ENCODE measurements at places on chromosomes 1 and 21. TPM values are rescaled to one million over a fixed set of nuclear protein-coding genes. Genes with fewer than 3 reads are reported as not detected.

DNA sequence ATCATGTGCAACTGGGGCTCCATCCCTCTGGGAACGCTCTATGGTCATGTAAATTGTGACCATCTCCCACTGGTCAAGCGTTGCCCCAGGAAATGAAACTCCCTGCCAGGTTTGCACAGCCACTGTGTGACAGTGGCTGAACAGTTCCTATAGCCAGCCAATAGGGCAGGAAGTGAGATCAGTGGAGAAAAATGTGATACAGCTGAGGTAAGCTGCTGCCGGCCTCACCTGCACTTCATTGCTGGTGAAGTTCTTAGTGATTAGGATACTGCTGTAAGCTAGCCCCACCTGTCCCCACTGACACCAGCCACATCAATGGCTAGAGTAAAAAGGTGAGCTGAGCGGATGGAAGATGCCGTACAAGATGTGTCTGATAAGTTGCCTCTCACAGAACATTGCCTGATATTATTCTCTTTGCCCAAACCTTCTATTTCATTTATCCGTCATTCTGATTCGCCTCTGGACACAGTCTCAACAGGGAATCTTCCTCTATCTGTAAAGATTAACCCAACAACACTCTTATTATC lies 38.4 kb upstream of the CDC42BPA start:
- DNase-seq: peak; percentile 91

DNA sequence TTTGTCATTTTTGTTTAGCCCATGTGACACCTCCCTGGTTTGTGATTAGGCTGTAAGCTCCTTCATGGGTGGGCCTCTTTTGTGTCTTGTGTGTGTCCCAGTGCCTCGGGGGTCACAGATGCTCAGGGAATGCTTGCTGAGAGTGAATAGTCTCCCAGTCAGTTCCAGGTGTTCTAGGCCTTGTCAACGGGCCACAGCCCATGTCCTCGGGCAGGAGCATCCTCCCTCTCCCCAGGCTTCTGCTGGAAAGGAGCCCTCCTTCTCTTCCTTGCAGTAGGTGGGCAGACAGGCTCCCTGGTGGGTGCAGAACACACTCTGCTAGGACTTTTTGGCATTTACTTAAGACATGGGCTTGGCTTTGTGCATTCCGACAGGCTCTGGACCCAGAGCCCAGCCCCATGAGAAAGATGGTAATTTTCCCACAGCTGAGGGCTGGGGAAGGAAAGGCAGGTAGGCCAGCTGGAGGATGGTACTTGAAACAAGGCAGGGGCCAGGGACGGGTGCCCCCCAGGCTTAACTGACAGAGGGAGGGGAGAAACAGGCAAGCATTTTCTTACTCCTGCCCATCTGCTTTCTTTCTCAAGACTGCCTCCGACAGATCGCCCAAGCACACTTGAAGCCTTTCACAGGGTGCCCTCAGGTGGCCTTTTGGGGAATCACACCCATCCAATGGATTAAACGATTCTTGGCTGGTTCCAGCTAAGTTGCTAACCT lies 7.1 kb upstream of the CPLANE2 start:
- DNase-seq: peak; percentile 91

DNA sequence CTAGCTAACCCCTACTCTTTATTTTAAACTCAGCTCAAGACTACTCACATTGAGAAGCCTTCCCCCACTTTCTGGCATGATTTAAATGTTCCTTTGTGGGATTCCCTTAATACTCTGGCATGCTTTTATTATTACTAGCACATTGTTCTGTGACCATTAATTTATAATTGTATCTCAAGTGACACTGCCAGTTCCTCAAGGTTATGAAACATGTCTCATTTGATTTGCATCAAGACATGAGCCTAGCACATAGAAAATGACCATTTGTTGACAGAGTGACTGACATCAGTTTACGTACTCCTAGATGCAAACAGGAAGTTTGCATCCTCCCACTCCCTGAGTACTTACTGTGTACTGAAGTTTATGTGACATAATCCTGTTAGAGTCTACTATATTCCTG lies 15.2 kb downstream of the RGS4 start:
- DNase-seq: peak; percentile 73

GRCh38 chr1:97797403-97798183 lies 123.2 kb downstream of the DPYD start:
- DNase-seq: no peak

DNA sequence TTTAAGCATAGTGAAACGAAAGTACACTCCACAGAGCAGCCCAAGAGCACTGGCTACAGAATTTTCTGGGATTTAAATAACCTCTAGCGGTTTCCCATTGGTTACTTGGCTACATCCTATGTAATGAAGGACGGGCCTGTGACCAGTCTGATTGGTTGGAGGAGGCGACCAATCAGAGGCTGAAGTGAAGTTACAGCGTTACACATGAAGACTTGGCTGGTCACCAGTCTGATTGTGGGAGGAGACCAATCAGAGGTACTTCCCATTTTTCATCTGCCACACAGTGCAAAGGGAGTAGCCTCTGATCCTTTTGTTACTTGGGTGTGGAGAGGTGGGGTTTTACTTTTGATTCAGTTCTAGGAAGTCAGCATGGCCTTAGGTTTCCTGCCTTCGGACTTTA lies 142.7 kb upstream of the SERTAD4 start:
- peak; percentile 12 for DNase-seq

DNA sequence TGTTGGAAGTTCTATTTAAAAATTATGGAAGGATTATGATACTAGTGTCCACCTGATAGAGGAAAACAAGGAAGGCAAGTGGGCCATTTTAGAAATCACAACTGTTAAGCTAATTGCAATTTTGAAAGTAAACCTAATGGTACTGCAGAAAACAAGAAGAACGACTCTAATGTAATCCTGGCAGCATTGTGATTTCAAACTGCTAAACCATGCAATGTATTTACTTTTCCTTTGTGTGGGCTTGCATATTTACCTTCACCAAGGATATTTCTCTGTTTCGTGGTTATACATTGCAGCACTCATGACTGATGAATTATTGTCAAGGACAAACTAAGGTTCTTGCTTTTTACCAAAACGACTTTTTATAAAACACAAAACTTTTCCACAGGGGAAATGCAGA lies 88.1 kb downstream of the TM2D1 start:
- DNase-seq: no peak

Gene IL20
- not detected for total RNA-seq

Gene KLHL21
- total RNA-seq: 82.5 TPM

DNA sequence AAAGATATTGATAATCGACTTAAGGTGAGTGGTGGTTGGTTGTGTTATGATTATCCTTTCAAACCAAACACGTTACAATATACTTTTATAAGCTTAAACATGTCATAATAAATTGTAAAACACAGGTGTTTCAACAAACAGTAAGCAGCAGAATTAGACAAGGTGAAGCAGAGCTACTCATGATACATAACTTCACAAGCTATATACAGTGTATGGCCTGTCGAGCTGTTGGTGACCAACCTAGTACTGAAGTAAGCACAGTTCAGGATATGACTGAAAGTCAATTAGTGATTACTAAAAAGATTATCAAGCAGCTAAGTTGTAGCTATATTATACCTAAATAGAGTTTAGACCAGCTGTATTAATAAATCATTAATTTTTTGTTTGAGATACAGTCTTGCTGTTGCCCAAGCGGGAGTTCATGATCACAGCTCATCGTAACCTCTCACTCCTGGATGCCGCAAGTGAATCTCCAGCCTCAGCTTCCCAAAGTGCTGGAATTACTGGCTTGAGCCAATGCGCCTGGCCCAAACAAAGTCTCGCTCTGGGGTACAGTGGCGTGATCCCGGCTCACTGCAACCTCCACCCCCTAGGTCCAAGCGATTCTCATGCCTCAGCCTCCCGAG lies 148.1 kb downstream of the EIF4G3 start:
- no peak for DNase-seq

GRCh38 chr1:17826165-17826488 lies 71.0 kb downstream of the ACTL8 start:
- DNase-seq: peak; percentile 45

- DNase-seq: no peak
These were observed 656 bp downstream of the KNCN start for GRCh38 chr1:46550751-46551231.

Gene MINDY1
- total RNA-seq: 6.3 TPM

GRCh38 chr1:37038227-37039093 lies 4.1 kb upstream of the GRIK3 start:
- peak; percentile 46 for DNase-seq

Data from PC-3 (cell line).